ENCODE measurements at places on chromosomes 4 and X.

- DNase-seq = no peak
Measured at GRCh38 chr4:134027931-134028330, 173.7 kb downstream of the PABPC4L start.

GRCh38 chrX:6906608-6907007, 240.9 kb upstream of the STS start:
- no peak for DNase-seq

DNA sequence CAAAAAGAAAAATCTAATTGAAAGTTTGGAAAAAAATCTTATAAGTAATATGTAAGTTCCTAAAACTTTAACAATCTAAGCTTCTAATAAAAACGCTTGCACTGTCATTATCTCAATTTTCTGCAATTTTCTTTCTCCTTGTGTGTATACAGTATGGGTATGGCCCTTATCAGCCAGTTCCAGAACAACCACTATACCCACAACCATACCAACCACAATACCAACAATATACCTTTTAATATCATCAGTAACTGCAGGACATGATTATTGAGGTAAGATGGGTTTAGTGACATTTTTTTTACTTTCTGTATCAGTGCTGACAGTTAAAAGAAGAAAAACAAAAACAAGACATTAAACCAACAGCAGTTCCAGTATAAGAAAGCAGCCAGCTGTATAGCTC, 4.9 kb downstream of the STATH start:
- no peak for DNase-seq

GRCh38 chr4:121599049-121599448, 97.7 kb downstream of the ANXA5 start:
- no peak for DNase-seq

DNA sequence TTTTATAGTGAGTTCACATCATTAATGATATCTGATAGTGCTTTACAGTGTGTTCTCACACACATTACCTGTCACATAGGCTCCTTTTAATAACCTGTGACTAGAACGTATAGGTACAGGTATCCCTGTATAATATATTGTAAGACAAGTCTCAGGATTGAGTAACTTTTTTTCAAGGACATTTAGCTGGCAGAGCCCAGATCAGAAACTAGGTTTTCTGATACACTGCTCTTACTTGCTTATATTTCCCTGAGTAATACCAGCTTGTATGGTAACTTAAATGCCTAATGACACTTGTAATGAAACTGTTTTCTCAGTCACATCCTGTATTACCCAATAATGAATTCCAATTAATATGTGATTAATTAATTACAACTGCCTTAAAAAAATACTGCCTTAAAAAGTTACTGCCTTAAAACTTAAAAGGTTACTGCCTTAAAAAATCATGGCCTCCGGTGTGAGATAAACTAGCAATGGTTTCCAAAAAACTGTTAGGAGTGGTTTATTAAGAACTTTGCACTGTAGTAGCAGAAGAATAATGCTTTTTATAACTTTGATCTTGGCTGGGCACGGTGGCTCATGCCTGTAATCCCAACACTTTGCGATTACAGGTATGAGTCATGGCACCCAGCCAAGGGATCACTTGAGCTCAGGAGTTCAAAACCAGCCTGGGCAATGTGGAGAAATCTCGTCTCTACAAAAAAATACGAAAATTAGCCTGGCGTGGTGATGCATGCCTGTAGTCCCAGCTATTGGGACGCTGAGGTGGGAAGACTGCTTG, 11.9 kb downstream of the COPS4 start:
- no peak for DNase-seq

DNA sequence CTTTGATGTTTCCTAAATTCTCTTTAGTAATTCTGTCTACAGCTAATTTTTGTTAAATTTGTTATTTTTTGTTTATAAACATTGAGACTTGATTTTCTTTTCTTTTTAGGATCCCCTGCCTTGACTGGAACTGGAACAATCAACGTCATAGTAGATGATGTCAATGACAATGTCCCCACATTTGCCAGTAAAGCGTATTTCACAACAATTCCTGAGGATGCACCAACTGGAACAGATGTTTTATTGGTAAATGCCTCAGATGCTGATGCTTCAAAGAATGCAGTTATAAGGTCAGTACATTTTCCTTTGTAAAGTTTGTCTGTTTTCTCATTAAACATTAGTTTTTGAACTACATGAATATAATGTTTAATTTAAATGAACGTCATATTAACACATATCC, 119.4 kb downstream of the FAT4 start:
- no peak for DNase-seq

GRCh38 chr4:43066415-43066814, 173.9 kb downstream of the GRXCR1 start:
- no peak for DNase-seq

DNA sequence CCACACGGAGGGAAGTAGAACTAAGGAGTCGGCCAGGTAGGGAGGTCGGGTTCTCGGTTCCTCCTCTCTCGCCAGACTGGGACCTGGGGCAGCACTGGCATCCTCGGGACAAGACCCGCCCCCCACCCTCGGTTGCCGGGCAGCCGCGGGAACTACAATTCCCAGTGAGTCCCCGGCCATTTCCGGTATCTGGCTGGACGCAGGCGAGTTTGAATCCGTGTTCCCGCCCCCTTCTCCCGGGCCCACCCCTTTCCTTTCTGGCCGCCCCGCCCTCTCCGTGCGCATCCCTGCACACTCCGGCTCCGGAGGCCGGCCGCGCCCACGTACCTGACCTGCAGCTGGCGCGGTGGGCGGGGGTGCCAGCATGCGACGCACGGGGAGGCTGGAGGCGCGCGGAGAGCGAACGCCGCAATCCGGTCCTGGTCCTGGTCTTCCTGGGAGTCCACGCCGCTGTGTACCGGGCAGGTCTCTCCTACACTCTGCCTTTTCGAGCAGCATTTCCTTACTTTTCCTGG, 10.2 kb upstream of the DLG3 start:
- DNase-seq = peak; percentile 71

- DNase-seq = no peak
Measured at GRCh38 chr4:123585111-123585510, 188.5 kb downstream of the SPRY1 start.

GRCh38 chrX:12245650-12246645, 107.7 kb downstream of the FRMPD4 start:
- no peak for DNase-seq

DNA sequence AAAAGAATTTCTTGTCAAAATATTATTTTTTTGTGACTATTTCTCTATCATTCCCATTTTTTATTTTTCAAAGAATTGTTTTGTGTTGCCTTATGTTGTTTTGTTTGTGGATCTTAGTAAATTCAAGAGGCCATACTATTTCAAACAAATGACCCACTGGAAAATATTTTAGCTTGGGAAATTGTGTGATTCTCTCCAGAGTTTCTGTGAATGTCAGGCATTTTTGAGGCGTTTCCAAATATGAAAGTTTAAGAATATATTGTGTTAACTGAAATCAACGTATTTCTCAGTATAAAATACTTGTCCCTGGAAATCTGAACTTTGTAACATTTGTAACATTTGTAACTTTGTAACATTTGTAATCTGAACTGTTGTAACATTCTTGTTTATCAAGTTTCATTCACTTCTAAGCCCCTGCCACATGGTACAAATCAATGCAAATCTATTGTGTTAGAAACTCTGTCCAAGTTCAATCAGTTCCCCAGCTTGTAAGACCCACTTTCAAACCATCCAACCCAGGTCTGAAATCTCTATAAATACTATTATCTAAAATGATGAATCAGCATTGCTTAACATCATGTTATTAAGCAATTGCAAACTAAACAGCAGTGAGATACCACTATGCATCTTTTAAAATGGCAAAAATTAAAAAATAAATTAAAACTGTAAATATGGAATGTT, 465.4 kb upstream of the GRID2 start:
- no peak for DNase-seq

DNA sequence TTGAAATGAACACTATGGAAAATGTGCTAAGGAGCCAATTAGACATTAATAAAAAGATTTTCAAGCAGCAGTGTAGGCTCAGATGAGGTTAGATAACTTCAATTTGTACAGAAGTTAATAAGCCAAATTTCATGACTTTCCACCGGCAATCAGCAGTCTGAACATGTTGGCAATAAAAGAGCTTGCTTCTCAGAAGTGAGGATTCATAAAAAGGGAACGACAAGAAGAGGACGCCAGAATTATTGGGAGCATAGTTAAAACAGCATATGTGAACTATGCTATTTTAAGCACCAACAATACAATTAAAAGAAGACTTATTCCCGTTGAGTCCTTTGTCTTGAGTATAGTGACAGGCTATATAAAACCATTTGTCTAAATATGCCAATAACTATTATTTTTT, 785.3 kb downstream of the ADGRL3 start:
- no peak for DNase-seq

- no peak for DNase-seq
Measured at GRCh38 chr4:6478546-6479220, 6.3 kb upstream of the PPP2R2C start.

GRCh38 chr4:12538162-12538561, 946.0 kb downstream of the RAB28 start:
- no peak for DNase-seq

DNA sequence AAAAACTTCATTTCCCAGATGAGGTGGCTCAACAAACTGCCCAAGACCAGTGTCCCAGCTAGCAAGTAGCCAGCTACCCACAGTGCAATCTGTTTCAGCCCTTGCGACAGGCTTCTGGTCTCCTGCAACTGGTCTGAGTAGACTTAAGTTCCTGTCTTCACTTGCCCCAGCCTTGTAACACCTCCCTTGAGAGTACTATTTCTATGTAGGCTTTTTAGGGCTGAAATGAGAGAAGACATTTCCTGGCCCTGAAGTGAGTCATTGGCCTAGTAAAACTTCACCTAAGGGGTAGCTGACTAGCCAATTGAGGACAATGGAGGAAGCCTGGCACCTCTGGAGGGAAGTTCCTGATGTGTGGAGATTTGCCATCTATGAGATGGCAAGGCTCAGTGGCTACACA, 80.1 kb upstream of the STIM2 start:
- no peak for DNase-seq

DNA sequence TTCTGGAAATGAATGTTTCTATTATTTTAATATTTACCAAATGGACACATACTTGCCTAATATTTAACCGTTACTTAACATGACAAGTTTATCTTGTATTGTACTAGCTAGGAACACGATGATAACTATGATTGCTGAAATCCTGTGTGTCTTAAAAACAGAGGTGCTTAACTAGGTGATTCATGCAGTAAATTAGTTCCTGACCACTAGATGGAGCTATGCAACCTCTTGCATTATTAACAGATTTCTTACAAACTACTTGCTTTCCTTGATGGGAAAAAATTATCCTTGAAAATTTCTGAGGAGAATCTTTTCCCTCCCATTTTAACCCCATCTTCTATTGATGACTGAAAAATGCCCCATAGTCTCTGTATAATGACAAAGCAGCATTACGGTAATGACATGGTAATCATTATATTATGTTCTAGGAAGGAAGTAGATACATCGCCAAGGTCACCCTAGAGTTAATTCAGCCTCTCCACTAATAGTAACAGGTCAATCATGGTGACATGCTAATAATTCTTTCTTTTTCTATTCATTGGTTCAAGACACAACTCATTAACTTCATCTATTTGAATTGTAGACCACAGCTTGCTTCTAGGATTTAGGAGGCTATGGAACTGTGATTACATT, 844.2 kb downstream of the RAPGEF2 start:
- DNase-seq = no peak

- no peak for DNase-seq
Measured at GRCh38 chr4:112888622-112889021, 160.8 kb upstream of the ANK2 start.

GRCh38 chr4:153152501-153153338, 51.5 kb upstream of the TRIM2 start:
- DNase-seq = peak; percentile 73

- DNase-seq = peak; percentile 51
Measured at GRCh38 chr4:182808673-182809416, 108.3 kb downstream of the DCTD start.

GRCh38 chr4:137514406-137515111, 17.7 kb downstream of the PCDH18 start:
- DNase-seq = no peak

DNA sequence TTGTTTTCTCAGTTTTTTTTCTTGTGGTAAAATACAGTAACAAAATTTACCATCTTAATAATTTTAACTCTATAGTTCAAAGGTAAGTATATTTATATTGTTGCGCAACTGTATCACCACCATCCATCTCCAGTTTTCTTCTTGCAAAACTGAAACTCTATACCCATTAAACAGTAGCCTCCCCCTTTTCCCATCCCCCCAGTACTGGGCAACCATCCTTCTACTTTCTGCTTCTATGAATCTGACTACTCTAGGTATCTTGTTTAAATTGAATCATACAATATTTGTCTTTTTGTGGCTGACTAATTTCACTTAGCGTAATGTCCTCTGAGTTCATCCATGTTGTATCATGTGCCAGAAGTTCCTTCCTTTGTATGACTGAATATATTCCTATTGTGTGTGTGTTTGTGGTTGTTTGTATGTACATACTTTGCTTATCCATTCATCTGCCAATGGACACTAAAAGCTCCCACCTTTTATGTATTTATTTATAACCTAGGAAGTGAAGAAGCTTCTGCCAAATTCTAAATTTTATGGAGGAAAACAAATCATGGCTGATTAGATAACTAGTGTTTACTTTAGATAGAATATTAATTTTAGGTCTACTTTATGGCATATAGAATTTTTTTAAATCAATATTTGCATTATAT, 10.0 kb downstream of the ABHD18 start:
- DNase-seq = no peak
